Central memory CD8-positive, alpha-beta T cell (primary cell): ENCODE measurements at places on chromosomes 2 and 18.

DNA sequence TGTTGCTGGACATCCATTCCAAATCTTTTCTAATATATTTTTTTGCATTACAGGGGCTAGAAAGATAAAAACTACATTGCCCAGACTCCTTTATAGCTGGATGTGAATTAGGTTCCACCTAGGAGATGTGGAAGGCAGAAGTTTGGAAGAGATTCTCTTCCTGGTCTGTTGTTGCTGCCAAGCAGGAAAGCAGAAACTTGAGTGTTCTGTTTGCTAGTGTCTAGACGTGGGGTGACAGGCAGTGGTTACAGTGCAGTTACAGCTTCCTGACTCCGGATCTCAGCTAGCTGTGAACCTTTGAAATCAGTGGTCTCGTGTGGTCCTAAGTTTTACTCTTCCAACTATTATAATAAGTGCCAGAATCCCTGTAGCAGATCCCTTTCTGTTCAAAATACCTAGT lies 46.2 kb downstream of the COL4A4 start:
- no peak for DNase-seq

DNA sequence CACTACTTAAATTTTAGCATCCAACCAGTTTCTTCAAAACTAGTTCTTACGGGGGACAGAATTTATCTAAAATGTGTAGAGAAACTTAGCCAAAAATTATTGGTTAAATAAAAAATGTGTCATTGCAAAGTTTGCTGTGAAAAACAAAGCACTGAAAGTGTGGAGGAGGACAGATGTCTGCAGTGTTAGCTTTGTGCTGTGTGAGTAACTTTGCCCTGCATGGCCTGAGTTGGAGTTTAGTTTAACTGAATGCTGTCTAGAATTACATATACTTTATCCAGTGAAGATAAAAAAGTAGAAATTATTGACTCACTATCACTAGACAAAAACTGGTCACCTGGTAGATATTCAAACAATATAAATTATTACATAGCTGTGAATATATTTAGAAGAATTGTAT lies 1225.2 kb upstream of the CELF4 start:
- no peak for DNase-seq

- DNase-seq: no peak
Observed at GRCh38 chr2:172090044-172090961, 5.0 kb downstream of the DLX1 start.

GRCh38 chr2:20619624-20620024 lies 31.3 kb downstream of the HS1BP3 start:
- DNase-seq: no peak

- no peak for DNase-seq
Observed at GRCh38 chr2:121171625-121172119, 113.3 kb downstream of the TFCP2L1 start.

DNA sequence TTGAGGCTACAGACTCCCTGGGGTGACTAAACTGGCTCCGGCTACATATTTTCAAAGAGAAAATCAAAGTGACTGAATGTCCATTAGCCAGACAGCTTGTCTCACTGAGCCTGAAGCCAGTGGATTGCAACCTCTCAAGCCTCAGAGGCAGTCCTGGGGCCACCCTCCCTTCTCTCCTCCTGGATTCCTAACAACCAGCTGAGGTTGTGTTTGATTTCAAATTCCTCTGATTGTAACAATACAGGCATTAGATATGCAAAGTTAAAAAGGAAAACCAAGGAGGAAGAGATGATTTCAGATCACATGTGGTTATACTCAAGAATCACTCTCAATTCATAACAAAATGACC lies 101.0 kb upstream of the LMAN1 start:
- no peak for DNase-seq

- no peak for DNase-seq
Observed at GRCh38 chr18:56294484-56295183, 343.8 kb downstream of the TXNL1 start.

DNA sequence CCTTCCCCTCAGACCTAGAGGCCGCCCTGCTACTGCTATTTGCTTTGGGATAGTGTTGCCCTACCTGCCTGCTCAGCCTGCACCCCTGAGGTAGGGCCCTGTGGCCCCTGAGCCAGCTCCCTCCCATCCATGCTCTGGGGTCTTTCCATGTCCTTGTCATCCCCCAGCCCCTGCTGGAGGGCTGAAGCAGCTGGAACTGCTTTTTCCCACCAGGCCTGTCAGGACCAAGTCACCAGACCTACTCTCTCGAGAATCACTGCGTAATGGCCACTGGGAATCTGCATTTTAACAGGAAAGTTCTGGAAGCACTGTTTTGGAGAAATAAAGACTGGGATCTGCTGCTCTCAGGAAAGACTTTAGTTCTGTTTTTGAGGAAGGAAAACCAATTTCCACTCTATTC lies 20.2 kb upstream of the SLC35F6 start:
- DNase-seq: no peak

GRCh38 chr2:238646803-238647202 lies 201.1 kb upstream of the TWIST2 start:
- no peak for DNase-seq

DNA sequence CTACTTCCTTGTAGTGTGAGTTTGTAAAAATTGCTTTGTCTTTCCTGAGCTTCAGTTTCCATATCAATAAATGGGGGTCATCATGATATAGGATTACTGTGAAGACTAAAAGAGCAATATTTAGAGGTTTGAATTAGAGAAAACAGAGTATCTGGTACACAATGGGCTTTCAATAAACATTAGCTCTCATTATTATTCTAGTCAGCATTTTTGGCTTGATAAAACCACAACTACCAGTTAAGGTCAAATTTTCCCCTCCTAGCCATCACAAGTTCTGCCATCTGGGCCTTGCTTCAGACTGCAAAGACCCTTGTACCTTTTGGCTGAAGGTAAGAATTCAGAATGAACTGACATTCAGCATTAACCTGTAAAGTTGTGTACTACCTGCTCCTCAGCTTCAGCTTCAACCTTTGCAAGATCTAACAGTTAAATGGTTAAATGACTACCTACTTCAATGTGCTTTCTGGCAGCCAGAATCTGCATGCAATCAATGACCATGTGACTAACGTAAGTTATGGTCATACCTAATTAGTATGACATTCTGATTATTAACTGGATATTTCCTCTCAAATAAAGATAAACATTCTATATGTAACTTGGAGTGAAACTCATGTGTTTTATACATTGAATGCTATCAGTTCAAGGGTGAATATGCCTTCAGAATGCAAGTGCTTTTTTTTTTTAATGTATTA lies 52.7 kb upstream of the FRZB start:
- DNase-seq: no peak

- DNase-seq: no peak
Observed at GRCh38 chr2:24147364-24147763, 24.1 kb downstream of the FAM228B start.

DNA sequence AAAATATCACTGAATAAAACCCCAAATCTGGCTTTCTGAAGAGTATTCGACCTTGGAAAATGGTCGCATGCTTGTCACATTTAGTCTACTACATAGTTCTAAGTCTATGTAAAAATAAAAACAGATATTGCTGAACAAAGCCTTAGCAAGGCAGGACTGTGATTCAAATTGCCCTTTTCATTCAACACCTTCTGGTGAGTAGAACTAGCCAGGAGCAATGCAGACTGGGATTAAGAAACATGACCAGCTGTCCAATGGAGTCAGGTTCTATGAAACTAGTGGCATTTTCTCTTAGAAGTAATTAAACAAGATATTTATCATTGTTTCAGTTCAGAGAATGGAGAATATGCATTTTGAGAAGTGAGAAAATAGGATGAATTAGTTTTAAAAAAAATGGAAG lies 1260.5 kb upstream of the ACVR2A start:
- no peak for DNase-seq
